ENCODE measurements at places on chromosomes 3 and 15. TPM values are rescaled to one million over a fixed set of nuclear protein-coding genes. Genes with fewer than 3 reads are reported as not detected.

The SNRPA1 gene
- total RNA-seq = 80.8 TPM

The SCAMP2 gene
- total RNA-seq = 67.3 TPM

DNA sequence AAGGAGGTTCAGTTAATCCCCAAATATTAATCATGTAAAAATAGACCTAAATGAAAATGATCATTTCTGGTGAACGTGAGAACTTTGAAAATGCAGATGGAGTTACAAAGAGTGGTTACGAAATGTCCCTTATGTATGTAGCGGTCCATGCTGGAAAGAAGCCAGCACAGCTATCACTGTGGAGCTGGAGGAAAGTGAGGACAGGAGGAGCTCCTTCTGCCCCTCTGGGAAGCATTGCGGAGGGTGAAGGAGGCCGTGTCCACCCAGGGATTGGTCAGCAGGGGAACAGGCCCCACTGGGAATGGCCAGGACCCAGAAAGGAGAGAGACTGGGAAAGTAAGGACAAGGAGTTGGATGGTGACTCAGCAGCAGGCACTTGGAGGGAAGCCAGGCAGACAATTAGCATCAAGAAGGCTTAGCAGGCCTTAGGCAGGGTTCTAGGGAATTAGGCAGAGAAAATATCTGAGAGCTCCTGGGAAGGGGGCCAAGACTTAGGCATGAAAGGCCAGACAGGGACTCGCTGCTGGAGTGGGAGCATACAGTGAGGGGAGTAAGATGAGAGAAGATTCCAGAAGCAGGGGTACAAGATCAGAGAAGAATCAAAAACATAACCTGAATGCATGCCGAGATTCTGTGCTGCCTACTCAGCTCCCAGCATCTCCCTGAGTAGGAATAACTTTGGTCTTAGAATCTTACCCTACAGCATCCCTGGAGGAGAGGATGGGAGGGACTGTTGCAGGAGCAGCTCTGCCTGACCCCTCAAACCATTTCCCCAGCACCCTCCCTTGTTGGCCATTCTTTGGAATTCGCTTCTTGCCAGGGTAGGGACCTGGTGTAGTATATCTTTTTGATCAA is 171.0 kb upstream of the UMPS start:
- DNase-seq = peak; percentile 91

DNA sequence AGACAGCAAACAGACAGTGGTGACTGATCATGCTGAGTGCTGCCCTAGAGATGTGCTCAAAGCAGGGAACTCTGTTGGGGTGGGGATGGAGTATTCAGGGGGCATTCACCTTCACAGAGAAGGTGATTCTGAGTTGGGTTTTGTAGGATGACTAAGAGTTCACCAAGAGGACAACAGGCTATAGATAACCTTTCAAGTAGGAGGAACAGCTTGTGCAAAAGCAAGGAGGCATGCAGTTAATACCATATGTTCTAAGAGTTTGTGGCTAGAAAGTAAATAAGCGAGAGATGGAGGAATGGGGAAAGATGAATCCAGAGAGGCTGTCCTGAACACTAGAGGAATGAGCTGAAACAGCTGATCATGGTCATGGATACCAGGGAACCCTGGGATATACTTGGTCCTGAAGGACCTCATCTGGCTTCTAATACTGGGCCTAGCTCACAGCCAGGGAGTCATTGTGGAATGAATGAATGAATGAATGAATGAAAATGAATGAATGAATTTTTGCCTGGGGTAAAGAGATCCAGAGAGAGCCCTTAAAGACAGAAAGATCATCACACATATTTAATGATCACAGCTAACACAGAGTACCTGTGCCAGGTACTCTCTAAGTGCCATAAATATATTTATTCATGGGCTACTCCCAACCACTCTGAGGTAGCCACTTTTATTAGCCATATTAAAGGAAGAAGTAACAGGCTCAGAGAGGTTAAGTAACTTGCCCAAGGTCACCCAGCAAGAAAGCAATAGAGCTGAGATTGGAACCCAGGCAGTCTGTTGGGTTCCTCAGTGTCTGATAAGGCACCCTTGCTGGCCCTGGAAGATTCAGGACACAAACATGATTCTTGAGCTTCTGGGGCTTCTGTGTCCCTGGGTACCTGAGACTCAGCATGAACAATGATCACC is 22.0 kb downstream of the SMAD6 start:
- no peak for DNase-seq

GRCh38 chr3:128550471-128551126 is 57.6 kb upstream of the GATA2 start:
- DNase-seq = peak; percentile 7

The ACKR4 gene
- total RNA-seq = 1.4 TPM

The RPN1 gene
- total RNA-seq = 250 TPM

GRCh38 chr3:67947808-67948508 is 293.5 kb upstream of the SUCLG2 start:
- DNase-seq = no peak

The SLC38A3 gene
- 0.65 TPM for total RNA-seq

GRCh38 chr3:23949784-23950183 is 4.7 kb downstream of the NR1D2 start:
- DNase-seq = peak; percentile 26

DNA sequence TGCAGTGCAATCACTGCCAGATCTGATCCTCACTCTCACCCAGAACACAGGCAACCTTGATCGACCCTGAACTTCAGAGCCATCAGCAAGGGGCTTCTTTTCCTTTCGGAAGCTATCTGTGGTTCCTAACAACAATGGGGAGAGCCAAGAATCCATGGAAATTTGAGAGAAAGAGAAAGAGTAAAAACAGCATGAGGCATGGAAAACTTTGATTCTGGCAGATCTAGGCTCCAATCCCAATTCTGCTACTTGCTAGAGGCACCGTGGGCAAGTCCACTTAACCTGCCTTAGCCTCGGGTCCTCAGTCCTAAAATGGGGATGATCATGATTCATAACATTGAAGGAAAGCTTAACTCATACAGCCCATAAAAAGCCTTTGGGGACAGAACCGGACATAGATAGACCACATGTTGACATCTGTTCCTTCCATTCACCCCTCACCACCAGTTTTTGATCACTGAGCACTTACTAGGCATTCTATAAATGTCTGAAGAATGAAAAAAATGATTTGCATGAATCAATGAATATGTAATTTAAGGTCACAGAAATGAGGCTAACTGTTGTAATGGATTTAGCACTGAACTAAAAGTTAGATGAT is 605.7 kb upstream of the CFAP20DC start:
- no peak for DNase-seq

- peak; percentile 20 for DNase-seq
Measured at GRCh38 chr3:16886303-16886683, 1.5 kb downstream of the PLCL2 start.

DNA sequence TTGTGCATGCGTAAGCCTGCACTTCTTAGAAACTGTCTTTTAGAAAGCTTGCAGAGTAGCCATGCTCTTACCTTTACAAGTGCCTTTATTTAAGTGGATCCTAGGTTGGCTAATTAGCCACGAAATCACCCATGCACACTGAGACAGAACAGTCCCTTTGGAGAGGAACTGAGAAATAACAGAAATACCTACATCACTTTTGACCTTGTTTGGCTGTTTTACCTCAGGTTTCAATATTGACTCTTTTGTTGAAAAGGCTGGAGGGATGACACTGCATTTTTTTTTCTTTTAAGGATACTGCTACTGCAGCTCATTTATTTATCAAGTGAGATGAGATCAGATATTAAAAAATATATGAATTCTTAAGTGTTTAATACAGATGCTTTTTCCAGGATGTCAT is 155.6 kb upstream of the GOLIM4 start:
- DNase-seq = no peak

The RBP2 gene
- total RNA-seq = not detected

- DNase-seq = no peak
Measured at GRCh38 chr15:91447991-91448644, 348.1 kb downstream of the SV2B start.

- peak; percentile 20 for DNase-seq
Measured at GRCh38 chr3:149374793-149375500, 2.5 kb downstream of the TM4SF1 start.

The RASGRP1 gene
- total RNA-seq = 0.38 TPM

- DNase-seq = no peak
Measured at GRCh38 chr15:56215769-56216168, 27.9 kb downstream of the RFX7 start.

DNA sequence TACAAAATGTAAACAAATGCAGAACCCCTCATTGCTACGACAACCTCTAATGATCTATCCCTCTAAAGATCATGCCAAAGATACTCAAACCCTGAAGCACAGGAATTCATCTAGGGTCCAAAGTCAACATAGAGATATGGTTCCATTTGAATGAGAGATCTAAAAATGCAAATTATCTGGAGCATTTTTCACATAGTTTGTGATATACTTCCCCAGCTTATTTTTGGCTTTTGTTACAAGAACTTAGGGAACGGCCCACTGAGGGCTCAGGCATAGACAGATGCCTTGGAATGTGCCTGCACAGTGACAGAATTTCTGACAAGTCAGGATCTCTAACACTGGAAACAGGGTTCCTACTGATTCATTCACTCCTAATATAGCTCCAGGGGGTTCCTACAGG is 258.9 kb upstream of the THBS1 start:
- no peak for DNase-seq

- DNase-seq = no peak
Measured at GRCh38 chr15:38004218-38004861, 69.9 kb downstream of the TMCO5A start.

- no peak for DNase-seq
Measured at GRCh38 chr3:184703657-184704056, 8.2 kb downstream of the MAGEF1 start.

- no peak for DNase-seq
Measured at GRCh38 chr3:71998995-71999673, 214.2 kb upstream of the PROK2 start.

GRCh38 chr3:119080364-119080763 is 45.7 kb upstream of the IGSF11 start:
- no peak for DNase-seq

DNA sequence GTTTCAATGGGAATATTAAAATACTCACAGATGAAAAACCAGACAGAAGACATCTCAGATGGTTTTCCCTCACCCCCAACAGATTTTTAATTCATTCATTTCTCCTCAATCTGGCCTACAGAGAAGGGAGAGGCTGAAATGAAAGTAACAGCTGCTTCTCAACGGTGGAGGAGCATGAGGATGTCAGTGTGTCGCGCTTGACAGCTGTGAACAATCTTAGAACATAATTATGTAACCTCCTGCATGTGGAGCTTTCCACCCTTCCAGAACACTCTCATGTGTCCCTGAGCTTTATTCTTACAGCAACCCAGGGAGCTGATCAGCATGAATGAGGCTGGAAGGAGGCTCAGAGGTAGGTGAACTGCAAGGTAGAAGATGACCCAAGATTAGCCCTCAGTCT is 52.7 kb downstream of the MB21D2 start:
- DNase-seq = no peak

The GOLGA8J gene
- total RNA-seq = not detected

- DNase-seq = no peak
Measured at GRCh38 chr15:25240461-25241021, 198.3 kb downstream of the UBE3A start.

- peak; percentile 15 for DNase-seq
Measured at GRCh38 chr3:134392336-134392983, 18.2 kb upstream of the AMOTL2 start.

The RLBP1 gene
- not detected for total RNA-seq

GRCh38 chr15:89067751-89068150 is 20.5 kb upstream of the ABHD2 start:
- DNase-seq = no peak

GRCh38 chr3:72355168-72355567 is 493.1 kb downstream of the SHQ1 start:
- DNase-seq = no peak

DNA sequence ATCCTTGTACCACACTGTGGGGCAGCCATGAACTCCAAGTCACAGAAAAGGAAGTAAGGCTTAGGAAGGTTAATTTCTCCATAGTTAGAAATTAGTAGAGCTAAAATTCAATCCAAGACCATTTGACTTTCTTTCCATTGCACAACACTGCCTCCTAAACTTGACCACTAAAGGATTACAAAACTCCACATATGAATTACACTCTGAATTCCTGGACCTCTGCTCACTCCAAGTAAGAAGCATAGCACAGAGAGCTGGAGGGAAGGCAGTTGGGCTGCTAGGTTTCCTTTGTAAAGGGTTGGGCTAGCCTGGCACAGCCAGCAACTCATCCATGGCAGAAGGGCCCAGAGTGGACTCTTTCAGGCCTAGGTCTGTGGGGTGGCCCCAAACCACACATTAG is 134.4 kb downstream of the MYLK start:
- DNase-seq = no peak

DNA sequence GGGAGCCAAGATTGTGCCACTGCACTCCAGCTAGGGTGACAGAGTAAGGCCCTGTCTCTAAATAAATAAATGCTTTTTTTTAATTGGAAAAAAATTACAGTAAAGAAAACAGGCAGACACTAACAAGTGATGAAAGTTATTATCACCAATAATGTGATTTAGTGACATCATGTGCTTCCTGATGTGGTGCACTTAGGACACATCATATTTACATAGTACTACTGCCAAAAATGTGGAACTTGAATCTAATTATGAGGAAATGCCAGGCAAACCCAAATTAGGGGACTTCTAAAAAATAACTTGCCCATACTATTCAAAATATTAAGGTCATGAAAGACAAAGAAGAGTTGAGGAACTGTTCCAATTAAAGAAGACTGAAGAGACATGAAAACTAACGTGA is 30.8 kb downstream of the MAP4 start:
- DNase-seq = peak; percentile 27

The RARRES1 gene
- total RNA-seq = 1.8 TPM

DNA sequence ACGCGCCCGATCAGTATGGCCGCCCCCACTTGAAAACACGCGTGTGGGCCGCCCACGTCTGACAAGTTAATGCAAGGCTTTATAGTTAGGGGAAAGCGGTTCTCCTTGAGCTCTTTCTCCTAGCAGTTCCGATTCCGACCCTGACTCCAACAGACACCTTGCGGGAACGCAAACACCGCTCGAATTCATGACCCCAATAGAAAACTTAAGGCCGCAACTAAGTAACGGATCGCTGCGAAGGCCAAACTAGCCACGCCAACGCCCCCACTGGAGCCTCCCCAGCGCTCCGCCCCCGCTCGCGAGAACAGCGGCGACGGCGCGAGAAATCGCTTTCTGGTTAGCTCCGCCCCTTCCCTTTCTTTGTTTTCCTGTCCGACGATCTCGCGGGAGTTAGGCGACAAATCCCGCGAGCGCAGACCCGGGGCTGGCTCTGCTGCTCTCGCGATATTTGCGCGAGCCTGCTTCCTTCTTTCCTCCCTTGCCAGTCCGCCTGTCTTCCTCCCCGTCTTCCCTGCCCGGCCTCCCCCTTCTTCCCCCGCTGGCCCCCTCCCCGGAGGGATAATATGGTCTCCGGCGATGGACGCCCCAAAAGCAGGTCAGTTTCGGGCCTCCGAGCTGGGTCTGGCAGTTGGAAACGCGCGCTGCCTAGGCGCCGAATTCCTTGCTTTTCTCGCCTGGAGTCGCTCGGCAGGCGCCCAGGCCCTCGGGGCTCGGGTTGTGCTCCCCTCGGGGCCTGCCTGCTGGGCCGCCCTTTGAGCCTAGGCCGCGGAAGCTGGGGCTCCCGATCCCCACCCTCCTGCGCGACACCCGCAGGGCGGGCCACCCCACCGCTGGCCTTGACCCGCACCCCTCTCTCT is at the start of gene IREB2:
Gene IREB2 (plus strand): TSS at position 455 of the 857 bp plus-strand sequence. CDS start 122 bp downstream, at position 577.
- DNase-seq = peak; percentile 100

The SPRED1 gene
- 16.4 TPM for total RNA-seq

All from endothelial cell of umbilical vein (primary cell).